Astrocyte (in vitro differentiated cells and primary cell): ENCODE measurements at places on chromosomes 4 and X.

DNA sequence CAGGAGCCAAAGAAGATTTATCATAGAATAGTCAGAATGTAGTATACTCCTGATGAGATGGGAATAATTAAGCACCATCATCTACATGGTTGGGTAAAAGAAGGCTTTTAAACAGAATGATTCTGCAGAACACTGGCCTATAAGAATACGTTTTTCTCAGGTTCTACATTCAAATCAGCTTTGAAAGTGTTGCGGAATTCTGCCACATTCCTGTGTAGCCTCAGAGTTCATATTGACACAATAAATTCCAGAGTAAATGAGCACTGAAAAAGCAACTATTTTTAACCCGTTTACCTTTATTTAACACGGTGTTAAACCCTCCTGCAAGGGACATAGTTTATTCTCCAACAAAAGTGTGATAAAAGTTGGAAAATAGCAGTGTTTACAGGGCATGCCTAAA lies 950.2 kb upstream of the SLIT2 start:
- peak; percentile 42 for DNase-seq

DNA sequence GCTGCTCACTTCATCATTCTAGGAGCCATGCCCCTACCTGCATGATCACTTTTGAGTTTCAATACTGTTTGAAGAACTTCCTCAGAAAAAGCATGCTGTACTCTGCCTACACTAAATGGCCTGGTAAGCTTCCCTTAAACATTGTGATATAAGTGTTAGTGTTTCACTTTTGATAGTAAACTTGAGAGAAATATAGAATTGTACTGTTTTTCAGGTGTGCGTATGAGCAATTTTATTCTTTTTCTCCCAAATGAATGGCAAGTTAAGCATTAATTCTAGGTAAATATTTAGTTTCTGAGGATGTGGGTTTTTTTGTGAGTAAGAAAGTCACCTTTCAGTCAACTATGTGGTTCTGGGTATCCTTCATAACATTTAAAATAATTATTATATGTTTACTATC lies 484.5 kb downstream of the IL15 start:
- DNase-seq, result no peak

GRCh38 chrX:31832263-31832662 lies 760.4 kb upstream of the FTHL17 start:
- DNase-seq, result peak; percentile 8

- no peak for DNase-seq
Measured at GRCh38 chr4:138538743-138539142, 296.6 kb upstream of the SLC7A11 start.

GRCh38 chr4:75844151-75844662 lies 58.0 kb downstream of the PPEF2 start:
- DNase-seq, result peak; percentile 95
